ENCODE measurements at places on chromosomes 12 and 14.

GRCh38 chr12:48994224-48995085, 4.7 kb downstream of the DDN start:
- DNase-seq = no peak

DNA sequence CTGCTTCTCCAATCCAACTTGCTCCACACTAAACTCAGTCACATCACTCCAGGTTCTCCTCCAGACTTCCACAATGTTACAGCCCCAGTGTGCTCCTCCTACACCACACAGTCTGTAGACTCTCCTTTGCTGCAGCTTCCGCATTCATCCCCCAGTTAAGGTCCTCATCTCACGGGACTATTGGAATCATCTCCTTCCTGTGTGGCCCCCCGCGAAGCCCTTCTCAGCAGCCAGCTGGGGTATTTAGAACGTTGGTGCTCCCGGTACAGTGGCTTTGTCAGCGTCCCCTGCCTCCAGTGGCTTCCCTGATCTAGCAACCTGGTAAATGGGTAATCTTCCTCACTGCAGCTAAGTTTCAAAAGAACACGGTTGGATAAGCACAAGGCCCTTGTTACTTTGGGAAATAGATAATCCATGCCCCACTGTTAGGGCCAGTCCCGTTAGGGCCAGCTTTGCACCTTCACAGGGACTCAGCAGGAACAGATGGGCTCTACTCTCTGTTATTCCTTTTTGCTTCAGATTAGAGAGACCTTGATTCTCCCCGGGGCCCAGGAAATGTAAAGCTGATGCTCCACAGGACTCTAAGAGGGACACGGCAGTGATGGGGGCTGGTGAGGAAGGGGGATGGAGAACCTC, 823 bp upstream of the TSPAN11 start:
- no peak for DNase-seq

DNA sequence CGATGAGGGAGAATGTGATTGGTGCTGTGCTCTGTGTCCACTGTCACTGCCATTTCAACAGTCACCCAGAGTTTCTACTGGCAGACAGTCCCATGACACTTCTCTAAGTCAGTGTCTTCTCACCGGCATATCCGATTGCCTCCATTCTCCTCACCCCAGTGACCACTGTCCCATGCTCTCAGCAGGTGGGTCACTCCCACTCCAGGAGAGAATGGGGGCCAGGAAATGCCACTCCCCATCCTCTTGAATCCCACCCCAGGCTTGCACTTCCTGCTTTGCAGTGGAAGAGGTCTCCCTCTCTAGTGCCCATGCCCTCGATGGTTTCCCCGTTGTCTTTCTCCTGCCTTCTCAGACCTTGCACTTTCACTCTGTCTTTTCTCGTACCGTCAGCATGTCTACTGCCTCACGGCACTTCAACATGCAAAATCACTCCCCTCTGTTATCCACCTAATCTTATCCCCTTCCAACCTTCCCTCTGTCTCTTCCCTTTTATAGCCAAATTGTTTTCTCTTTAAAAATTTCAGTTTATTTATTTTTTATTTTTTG, 2.2 kb upstream of the EP400 start:
- no peak for DNase-seq

DNA sequence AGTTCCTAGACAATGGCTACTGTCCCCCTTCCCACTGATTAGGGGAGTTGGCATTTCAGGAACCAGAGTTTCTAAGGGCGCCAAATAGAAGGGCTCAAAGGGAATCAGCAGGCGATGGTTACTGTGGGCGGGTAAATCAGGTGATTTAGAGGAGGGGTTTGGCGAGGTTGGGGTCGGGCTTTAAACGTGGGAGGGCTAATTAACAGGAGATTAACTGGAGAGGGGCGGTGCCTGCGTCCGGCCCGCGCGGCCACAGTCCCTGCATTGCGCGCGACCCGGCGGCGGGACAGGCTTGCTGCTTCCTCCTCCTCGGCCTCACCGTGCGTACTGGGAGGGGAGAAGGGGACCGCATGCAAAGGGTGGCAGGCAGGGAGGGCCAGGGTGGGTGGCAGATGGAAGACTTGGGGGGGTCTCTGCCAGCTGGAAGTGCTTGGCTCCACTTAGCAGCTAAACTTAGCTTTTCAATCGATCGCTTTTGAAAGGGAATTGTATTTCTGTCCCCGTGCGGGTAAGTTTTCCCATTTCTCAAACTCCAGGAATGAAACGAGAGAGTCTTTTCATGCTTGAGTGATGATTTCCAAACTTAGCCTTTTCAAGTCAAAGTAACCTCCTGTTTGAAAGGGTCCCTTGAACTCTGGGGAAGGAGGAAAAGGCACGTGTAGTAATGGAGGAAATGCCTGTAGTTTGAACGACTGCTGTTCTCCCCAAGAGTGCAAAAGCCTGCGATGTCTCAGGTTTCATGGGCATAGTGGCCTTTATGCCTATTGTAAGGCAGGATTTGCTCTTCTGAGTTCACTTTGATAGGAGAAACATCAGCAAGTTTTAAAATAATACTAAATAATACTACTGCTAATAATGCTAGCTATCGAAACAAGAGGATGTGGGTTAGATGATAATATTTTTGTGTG, at the start of gene MGST1:
Gene MGST1 (plus strand): TSS at position 255 of the 908 bp plus-strand sequence. CDS start 6,608 bp downstream, outside the sequence.
- no peak for DNase-seq

DNA sequence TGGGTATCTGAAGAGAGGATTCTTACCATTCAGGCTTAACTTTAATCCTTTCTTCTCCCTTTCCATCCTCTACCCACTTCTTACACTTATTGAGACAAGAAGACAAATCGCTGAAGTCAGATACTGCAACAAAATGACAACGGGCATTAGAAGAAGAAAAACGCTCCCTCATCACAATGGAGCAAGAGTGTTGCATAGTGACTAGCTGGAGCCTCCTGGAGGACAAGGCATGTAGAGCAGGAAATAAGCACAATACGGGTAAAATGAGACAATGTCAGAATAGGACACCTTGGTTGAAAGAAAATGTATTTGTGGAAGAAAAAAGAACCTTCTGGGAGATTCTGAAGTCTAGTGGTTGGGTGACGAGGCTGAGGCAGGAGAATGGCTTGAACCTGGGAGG, 501.0 kb downstream of the RERGL start:
- DNase-seq = no peak
